ENCODE measurements at places on chromosomes 16 and 17.

DNA sequence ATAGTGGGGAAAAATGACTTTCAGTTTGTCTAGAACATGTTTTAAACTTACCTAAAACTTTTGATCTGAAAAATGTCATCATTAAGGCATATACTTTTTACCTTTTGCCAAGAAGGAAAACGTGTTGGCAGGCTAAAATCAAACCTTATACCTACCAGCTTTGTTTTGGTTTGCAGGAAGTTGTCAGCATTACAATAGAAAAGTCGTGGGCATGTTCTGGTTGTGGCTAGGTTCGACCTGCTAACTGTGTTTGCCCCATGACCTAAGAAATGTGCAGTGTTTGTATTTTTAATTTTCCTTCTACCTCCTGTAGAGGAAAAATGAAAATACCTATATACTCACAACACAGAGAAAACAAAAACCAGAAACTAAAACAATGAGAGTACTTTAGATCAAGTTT is 13.0 kb downstream of the SKAP1 start:
- DNase-seq = no peak

DNA sequence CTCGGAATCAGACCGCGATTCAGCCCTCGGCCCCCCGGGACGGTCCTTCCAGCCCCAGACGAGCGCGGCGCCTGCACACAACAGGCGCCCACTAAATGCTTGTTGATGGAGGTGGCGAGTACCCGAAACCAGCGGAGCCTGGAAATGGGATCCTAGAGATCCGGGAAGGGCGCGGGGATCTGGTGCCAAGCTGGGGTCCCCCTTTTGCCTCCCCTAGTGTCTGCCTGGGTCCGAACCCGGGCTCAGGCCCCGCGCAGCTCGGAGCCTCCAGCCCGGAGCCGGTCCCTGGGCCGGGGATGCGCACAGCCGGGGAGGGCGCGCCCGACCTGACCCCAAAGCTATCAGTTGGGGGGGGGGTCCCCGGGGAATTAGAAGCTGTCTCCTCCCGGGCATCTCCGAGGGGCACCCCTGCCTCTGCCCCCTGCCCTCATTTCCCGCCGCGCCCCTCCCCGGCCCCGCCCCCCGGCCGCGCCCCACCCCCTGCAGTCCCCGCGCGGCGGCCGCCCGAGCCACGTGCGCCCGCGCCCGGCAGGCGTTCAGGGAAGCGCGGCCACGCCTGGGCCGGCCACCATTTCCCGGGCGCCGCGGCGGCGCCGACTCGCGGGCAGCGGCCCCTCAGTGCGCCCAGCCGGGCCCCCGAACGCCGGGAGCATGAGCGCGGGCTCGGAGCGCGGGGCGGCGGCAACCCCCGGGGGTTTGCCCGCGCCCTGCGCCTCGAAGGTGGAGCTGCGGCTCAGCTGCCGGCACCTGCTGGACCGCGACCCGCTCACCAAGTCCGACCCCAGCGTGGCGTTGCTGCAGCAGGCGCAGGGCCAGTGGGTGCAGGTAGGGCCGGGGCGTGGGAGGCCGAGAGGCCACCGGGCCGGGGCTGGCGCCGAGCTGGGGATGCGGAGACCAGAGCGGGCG is at the start of gene CPNE7:
Gene CPNE7, plus strand, starts transcription at position 512 of the 906 bp plus-strand sequence. Its CDS starts 140 bp downstream, at position 652.
- DNase-seq = no peak

- DNase-seq = no peak
Observed at GRCh38 chr16:51577621-51578303, 426.7 kb upstream of the SALL1 start.

- DNase-seq = no peak
Observed at GRCh38 chr16:12898551-12898950, 2.8 kb upstream of the SHISA9 start.

- no peak for DNase-seq
Observed at GRCh38 chr17:65925606-65926307, 266.2 kb downstream of the CEP112 start.

- DNase-seq = no peak
Observed at GRCh38 chr16:89090669-89091426, 2.8 kb upstream of the ACSF3 start.

DNA sequence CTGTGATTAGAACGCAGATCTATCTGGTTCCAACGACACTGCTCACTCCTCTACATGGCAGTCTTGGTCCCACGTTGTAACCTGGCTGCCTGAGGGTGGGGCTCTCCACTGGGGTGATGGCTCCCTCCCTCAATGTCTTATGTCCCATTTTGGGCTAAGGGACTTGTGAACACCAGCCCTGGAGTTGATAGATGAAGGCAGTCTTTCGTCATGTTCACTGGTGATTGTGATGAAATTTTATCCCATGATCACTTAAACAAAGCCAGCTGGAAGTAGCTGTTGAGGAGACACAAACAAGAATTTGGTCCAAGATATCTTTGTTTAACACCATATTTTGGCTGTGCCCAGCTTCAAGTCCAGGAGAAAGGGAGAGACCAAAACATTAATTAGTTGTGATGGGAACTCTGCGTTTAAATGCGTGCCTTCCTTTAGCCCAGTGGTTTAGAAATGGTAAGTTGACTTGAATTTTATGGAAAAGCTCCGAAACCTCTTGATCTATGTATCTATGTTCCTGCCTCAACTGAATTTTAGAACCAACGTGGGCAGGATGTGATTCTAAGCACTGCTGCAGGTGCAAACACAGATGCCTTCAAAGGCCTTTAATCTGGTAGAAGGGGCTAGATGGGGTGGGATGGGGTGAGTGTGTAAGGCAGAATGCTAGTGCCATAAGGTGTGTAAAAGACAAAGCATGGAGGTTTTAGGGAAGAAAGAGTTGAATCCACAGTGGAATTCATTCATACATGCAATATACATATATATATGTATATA is 186.8 kb upstream of the IRX3 start:
- DNase-seq = no peak

DNA sequence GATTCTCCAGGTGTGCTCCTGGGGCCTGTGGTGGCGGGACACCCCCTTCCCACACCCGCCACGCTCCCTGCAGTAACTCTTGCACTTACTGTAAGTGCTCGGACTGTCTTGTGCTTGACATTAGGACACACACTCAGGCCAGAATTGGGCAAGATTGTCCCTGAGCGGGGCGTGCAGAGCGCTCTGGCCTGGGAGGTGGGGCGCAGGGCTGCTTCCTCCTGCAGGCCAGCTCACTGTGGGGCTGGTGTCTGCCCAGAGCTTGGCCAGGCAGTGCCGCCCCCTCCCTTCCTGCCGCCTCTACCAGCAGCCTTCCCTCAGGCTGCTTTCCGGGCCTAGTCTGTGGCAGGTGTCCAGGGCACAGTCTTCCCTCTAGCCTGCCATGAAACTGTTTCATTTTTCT is 6.1 kb upstream of the ATP6V0C start:
- no peak for DNase-seq

GRCh38 chr17:44599298-44600175 is 42.3 kb downstream of the FZD2 start:
- DNase-seq = no peak

GRCh38 chr16:71843572-71843971 is 2.2 kb upstream of the ATXN1L start:
- no peak for DNase-seq

DNA sequence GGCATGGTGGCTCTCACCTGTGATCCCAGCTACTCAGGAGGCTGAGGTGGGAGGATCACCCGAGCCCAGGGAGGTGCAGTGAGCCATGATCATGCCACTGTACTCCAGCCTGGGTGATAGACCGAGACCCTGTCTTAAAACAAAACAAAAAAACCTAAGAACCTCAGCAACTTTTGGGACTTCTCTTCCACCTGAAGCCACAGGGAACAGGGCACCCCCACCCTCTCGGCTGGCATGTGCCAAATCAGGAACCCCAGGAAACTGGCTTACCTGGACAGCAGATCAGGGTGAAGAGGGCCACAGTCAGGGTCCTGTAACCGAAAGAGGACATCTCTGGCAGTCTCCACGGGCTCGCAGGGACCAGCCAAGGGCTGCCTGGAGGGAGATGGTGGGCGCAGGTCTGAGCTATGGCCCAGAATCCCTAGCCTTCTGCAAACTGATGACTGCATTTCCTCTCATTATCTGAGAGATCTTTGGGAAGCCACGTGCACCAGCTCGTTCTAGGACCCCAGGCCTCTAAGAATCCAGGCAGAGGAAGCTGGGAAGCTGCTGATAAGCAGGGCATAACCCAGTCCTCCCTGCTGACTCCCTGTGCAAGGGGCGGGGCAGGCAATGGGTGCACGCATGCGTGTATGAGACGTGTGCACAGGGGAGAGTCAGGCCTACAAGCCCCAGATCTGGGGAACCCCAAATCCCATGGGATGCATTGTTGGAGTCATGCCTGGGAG is 8.4 kb downstream of the PRR29 start:
- DNase-seq = no peak

GRCh38 chr16:47553853-47554564 is 92.9 kb downstream of the PHKB start:
- DNase-seq = no peak

- no peak for DNase-seq
Observed at GRCh38 chr17:55762086-55762858, 11.4 kb downstream of the PCTP start.

DNA sequence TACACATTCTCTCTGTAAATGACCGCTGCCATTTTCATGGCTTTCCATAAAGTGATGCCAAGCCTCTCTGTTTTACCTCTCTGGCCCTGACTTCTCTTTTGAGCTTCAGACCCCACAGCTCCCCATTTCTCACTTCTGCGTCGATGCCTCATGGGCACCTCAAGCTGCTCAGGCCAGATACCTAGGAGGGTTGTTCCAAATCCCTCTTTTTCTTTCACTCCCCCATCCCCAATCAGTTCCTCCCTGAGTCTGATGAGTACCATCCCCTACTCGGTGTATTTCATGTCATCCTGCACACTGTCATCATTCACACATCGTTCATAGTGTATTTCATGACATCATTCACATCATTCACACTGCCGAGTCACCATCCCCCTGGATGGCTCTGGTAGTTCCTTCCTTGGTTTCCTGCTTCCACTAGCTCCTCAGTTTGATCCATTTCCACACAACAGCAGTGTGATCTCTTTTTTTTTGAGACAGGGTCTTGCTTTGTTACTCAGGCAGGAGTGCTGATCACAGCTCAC is 43.1 kb downstream of the NTN1 start:
- DNase-seq = no peak

GRCh38 chr16:80113873-80114574 is 426.8 kb upstream of the DYNLRB2 start:
- no peak for DNase-seq

- DNase-seq = no peak
Observed at GRCh38 chr17:50137042-50137441, 7.1 kb upstream of the SAMD14 start.

DNA sequence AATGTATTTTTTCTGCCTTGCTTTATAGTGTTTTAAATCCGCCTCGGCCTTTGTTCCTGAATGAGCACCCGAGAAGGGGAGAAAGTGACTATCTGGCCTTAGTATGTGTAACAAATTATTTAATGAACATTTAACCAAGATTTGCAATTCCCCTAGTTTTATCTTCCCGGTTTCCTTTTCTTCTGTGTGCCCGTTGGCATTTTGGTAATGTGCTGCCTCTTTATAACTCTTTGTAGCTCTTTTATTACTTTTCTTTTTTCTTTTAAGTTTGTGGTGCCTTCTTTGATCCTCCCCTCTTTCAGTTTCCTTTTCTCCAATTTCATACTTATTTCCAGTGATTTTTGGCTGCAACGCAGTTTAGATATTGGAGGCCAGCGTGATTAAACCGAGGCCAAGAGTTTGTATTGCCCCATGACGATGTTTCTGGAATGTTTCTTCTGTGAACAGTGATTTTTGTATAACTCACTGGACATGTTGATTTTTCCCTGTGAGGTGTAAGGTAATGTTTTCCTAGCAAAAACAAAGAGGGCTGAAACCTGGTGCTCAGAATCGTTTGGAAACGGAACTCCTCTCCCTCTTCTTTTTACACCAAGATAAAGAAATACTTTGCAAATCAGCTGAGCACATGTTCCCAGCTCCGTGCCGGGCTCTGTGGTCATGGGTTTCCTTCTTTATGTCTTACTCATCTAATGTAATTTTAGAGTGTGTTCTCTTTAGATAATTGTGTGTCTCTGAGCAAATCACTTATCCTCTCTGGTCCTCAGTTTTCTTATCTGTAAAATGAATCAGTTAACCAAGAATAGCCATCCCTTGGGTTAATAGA is 344.3 kb downstream of the WWOX start:
- no peak for DNase-seq

- no peak for DNase-seq
Observed at GRCh38 chr17:68568581-68568980, 32.6 kb downstream of the FAM20A start.

GRCh38 chr16:9256196-9256595 is 164.8 kb downstream of the HAPSTR1 start:
- DNase-seq = peak; percentile 5

DNA sequence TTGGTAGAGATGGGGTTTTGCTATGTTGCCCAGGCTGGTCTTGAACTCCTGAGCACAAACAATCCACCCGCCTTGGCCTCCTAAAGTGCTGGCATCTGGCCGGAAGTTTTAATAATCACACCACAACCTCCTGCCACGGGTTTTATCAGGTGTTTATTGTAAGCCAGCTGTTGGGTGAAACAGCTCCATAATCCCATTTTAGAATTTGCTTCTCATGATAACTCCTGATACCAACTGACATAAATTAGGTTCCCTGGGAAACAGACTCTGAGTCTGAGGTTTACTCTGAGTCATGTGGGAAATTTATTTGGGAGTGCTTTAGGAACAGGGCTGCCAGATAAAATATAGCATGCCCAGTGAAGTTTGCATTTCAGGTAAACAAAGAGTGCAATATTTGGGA is 122.6 kb upstream of the MED13 start:
- DNase-seq = no peak

GRCh38 chr16:12802048-12802447 is 1.6 kb downstream of the CPPED1 start:
- DNase-seq = no peak

DNA sequence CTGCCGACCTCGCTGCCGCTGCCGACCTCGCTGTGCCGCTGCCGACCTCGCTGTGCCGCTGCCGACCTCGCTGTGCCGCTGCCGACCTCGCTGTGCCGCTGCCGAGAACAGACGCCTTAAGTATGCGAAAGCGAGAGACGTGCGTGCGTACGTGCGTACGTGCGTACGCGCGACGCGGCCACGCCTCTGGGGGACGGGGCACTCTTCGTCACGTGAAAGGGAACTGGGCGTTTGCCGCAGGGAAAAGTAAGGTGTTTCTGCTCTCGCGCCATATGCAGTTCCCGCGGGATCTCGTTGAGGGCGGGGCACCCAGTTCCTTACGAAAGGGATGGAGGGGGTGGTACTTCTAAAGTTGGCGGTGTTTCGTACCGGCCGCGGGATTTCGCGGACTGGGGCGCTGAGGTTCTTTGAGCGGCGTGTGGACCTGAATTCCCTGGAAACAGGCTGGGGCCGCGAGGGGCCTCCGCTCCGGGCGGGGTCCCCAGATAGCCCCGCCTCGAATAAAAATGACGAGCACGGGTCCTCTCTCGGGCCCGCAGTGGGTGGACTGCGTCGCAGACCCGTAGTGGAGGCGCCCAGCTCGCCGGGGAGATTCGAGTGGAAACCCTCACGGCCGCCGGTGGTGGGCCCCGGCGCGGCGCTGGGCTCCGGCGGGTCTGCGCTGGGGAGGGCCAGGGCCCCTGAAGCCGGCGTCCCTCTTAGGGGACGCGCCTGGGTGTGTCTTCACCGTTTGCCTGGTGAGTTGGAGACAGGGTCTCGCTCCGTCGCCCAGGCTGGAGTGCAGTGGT is at the start of gene EIF4A3:
Gene EIF4A3, minus strand, starts transcription at position 94 of the 788 bp plus-strand sequence. CDS start 167 bp downstream, outside the sequence.
- DNase-seq = peak; percentile 98

All from T-helper 2 cell treated with Interferon-gamma antibody and Interleukin-4, amounts not matched to agents 5 μg/mL and 100 μg/mL, for 36 hours (primary cell).